Neural crest cell (in vitro differentiated cells): ENCODE measurements at places on chromosomes 6 and 20.
A peak's percentile ranks its signal among the peaks of the same experiment; 100 is the strongest.

GRCh38 chr20:38872036-38872435, 54.2 kb upstream of the FAM83D start:
- no peak for DNase-seq

DNA sequence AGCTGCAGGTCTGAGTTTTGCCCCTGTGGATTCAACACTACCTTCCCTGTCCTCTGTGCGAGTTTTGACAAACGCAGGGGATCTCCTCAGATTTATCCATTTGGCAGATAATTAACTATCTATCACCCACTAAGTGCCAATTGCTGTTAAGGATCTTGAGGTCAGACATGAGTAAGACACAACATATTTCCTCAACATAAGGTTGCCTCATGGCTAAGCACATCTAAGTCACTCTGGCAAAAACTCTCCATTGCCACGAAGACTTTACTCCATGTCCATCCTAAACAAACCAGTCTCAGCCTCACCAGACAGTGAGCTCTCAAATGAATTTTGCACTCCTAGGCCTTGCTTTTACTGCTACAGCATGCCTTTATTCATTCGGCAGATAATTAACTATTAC, 408.4 kb downstream of the MAFB start:
- DNase-seq, result no peak

- no peak for DNase-seq
These were observed 71.9 kb downstream of the TCP11 start for GRCh38 chr6:35069262-35069661.

DNA sequence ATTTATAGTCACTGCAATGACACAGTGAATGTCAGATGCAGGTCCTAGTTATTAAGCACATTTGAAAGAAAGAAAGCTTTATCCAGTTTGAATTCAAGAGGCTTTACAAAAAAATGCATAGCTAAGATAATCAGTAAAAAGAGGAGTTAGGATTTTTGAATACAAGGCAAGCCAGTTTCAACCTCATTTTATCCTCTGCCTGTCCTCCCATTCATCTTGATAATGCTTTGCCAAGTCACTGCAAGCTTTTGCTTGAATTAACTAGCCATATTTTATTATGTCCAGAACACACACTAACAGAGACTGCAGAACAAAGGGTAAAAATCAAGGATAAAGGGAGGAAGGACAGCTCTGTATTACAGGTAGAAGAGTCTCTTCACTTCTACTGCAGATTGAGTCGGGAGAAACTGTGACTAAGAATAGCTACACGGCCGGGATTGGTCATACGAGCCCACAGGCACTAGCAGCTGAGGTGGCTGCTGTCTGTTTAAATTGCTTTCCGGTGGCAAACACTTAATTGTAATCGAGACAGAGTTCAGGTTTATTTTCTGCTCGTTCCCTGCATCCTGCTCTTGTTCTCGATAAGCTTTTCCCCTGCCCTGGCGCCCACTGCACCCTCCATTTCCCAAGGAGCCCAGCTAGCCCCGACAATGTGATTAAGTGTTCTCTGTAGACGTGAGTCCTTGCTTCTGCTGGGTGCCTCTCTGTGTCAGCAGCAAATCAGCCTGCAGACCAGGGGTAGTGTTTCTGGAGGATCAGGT, 30.5 kb upstream of the AKAP12 start:
- no peak for DNase-seq

DNA sequence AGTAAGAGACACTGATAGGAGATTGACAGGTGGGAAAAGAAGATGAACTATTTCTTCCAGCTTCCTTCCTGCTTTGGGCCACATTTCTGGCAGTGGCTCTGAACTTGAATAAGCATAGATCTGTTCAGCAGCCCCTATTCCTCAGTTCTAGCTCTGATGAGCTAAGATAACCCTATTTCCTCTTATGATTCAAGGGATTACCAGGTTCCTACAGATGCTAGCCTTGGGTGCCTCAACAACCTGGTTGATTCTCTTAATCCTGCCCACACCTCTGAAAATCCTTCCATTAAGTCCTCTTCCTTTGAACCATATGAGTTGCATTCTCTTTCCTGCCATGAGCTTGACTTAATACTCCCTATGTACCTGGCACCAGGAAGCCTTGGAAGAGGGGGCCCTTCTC, 49.8 kb upstream of the MOCS1 start:
- DNase-seq, result no peak

GRCh38 chr6:12483712-12484111, 193.6 kb downstream of the EDN1 start:
- no peak for DNase-seq

DNA sequence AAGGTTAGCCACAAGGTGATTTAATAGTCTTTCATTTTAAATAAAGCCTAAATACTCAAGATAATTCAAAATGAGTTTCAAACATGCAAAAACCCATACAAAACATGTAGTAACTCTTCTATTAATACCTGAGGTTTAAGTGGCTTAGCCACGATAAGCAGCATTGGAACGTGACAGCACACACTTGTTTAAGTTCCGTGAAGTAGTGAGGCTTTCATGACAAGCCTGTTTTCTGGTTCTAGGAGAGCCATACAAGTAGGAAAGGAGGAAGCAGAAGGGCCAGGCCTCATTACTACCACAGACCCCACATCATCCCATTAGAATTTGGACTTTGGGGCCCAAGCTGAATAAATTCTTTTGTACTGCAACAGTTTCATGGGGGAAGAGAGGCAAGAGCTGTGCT, 54.3 kb upstream of the PRND start:
- no peak for DNase-seq

DNA sequence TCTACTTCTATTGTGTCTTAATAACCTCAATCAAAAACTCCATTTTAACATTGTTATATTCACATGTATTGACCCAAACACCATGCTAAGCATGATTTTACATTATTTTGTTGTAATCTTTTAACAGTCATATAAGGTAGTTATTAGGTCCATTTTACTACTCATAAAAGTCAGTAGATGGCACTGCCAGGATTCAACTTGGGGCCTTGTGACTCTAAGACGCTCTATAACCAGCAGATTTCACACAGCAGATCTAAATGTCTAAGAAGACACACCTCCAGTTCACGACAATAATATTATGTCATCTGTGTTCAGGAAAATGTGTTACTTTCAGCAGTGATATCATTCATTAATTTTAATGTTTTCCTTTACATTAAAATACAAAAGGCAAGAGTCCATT, 88.0 kb downstream of the FRK start:
- DNase-seq, result no peak

GRCh38 chr20:12358006-12358654, 440.4 kb downstream of the BTBD3 start:
- DNase-seq, result no peak

DNA sequence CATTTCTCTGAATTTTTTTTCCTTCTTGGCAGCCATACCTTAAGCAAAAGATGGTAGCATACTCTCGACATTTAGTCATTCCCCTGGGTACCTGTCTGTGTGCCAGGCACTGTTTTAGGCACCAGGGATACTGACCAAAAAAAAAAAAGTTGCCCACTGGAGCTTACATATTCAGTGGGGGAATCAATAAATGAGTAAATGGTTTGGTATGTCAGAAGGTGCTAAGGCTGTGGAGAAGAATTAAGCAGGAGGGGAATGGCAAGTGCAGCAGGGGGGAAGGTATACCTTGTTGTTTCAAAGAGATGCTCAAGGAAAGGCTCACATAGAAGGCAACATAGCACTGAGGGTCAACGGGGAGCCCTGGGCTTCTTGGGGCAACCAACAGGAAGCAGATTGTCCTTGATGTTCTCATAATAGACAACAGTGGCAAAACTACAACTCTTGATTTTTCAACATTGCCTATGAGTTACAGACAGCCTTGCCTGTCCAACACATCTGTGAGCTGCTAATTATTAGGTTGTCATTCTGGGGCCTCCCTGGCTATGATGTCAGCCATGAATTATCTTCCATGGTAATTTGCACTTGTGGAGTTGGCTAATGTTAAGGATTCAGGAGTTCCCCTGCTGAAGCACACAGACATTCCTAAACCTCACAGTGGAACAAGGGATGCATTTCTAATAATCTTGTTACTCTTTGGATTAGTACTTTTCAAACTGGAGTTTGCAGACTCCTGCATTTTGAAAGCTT, 19.6 kb downstream of the NT5E start:
- no peak for DNase-seq

DNA sequence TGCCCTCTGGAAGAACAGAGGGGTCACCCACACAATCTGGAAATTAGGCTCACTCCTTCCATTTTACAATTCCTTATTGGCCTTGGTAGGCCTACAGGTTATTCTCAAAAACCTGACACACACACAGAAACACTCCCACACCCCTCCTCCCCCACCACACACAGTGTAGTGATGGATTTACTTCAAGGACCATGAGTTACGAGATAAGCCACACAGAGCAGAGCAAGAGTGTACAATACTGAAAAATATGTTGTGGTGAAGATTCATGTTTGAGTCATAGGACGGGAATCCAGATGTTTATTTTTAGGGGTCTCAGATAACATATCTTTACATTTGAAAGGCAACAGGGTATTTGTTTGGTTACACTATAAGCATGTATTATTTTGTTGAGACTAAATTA, 291.9 kb downstream of the PLCB1 start:
- DNase-seq, result no peak

- no peak for DNase-seq
These were observed 11.9 kb upstream of the SIRPD start for GRCh38 chr20:1569415-1569881.

GRCh38 chr6:27617046-27617687, 144.3 kb upstream of the ZNF184 start:
- DNase-seq, result no peak

DNA sequence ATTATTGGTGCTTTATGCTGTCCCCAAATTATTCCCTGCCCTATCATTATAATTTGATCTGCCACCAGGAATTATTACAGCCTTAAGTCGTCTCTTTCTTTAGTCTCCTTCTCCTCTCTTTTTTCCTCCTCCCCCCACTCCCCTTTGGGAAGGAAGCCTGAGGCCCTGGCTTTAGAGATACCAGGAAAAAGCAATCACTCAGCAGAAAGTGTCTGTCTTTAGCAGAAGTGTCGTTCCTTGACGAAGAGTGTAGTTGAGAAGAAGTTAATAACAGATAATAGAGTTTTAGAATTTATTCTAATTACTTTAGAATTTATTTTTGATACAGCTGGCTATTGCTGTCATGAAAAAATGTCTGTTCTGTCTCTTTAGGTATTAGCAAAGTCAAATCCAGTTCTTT, 16.5 kb downstream of the LIN28B start:
- DNase-seq, result no peak

DNA sequence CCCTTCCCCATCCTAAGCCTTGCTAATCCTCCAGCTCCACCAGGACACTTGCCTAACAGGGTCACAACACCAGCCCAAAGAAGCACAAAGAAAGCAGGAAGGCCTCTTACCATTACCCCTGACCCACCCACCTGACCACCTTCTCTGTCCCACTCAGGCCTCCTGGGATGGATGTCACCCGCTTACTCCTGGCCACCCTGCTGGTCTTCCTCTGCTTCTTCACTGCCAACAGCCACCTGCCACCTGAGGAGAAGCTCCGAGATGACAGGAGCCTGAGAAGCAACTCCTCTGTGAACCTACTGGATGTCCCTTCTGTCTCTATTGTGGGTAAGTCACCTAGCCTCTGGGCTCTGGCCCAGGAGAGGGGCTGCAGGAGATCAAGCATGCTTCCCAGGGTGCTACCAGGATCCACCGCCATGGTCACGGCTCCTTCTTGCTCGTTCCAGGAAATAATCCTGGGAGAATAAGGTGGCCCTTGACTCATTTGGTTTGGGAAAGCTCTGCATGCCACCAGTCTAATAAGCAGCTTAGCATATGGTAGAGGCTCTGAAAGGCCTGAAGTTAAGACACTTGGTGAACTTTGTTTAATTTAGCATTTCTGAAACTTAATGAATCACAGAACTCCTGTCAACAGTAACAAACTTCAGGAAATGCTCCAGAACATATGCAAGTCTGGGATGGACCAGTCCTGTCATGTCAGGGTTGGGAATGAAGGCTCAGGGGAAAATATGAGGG, 19.2 kb downstream of the ASIP start:
- no peak for DNase-seq

DNA sequence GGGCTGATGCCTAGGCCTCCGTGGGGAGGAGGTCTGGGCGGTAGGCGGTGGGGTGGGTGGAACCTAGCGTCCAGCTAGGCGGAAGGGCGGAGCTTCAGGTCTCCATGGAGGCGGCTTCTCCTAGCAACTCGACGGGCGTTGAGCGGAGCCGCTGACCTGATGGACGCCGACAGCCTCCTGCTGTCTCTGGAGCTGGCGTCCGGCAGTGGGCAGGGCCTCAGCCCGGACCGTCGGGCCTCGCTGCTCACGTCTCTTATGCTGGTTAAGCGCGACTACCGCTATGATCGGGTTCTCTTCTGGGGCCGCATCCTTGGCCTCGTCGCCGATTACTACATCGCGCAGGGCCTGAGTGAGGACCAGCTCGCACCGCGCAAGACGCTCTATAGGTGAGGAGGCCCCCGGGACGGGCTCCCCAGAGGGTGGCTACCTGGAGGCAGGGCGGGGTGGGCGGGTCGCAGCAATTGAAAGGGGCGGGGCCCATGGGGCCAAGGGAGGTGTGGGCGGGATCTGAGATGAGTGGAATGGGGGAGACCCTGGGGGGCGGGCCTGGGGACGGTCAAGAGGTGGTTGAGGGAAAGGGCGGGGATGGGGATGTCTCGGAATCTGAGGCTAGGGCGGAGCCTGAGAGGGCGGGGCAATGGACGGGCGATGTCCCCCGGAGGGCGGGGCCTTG, at the start of gene RSPH9:
RSPH9 (plus strand) TSS at position 97 of the 673 bp plus-strand sequence; CDS start at position 160, 63 bp downstream.
- peak; percentile 67 for DNase-seq

GRCh38 chr20:23164176-23164601, 78.1 kb upstream of the CD93 start:
- DNase-seq, result no peak

- peak; percentile 86 for DNase-seq
These were observed 45.4 kb downstream of the MDFI start for GRCh38 chr6:41683523-41684310.

- DNase-seq, result no peak
These were observed 94.8 kb upstream of the CNKSR3 start for GRCh38 chr6:154605178-154605881.

DNA sequence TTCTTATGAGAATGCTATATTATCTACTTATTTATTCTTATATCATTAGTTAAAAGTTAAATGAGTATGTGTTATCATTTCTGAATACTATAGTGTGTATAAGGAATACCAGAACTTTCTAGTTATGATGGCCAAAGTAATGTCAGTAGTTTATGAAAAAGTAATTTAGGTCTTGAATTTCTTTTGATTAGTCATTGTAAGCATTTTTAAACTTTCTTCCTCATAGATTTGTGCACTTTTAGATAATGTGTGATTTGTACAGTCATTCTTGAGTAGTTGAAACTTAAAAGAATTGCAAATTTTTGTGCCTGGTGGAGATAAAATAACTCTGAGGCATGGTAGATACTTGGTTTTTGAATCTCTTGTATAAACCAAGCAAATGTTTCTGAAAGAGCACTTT, 311.3 kb downstream of the CDKAL1 start:
- DNase-seq, result no peak
